ENCODE measurements at places on chromosomes 7 and 10.
A peak's percentile ranks its signal among the peaks of the same experiment; 100 is the strongest.

GRCh38 chr7:159094023-159094740 lies 50.5 kb downstream of the VIPR2 start:
- DNase-seq, result no peak

DNA sequence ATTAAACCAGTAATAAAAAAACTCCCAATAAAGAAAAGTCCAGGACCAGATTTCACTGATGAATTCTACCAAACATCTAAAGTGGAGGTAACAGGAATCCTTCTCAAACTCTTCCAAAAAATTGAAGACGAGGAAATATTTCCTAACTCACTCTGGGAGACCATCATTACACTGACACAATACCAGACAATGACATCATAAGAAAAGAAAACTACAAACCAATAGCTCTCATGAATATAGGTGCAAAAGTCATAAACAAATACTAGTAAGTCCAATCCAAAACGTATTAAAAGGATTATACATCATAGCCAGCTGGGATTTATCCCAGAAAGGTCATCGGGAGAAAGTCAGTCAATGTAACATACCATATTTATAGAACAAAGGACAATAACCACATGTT lies 94.0 kb upstream of the RAB18 start:
- DNase-seq, result no peak

DNA sequence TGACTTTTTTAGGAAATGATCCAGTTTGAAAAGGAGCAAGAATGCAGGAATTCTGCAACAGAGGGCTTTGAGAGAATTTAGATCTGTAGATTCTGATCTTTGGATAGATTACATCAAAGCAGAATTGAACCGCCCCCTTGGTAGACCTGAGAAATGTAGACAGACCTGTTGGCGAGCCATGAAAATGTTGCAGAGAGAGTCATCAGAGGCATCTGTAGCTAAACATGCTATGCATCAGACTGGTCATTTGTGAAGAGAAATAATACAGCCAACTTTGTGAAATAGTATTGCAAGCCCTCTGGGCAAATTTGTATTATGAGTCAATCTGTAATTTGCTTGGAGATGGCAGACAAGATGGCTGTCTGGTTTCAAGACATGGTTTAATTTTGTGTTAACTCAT lies 4.3 kb upstream of the C1GALT1 start:
- DNase-seq, result peak; percentile 36

DNA sequence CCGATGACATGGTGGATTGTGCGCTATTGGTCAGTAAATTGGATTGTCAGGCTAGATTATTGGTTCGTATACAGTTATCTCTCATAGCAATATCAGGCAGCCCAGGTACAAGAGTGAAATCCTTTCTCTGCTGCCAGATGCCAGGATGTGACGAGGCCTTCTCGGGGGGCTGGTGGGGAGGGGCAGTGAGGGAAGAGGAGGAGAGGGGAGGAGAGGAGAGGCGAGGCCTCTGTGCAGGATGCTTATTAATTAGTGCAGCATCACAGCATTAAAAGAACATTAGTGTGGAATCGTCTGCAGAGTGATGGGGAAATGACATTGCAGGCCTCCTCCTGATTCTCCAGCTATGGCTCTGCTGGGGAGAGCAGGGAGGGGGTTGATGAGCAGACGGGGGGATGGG lies 30.5 kb upstream of the SLF2 start:
- DNase-seq, result no peak

- DNase-seq, result no peak
These were observed 3.1 kb downstream of the SOSTDC1 start for GRCh38 chr7:16462431-16462889.

Data from EH (cell line).